NCI-H510A (cell line): ENCODE measurements at places on chromosomes 4 and X.

GRCh38 chrX:101482296-101482695 is 3.0 kb upstream of the ARMCX4 start:
- no peak for DNase-seq

GRCh38 chrX:1361275-1361674 is 24.7 kb downstream of the IL3RA start:
- DNase-seq: no peak

DNA sequence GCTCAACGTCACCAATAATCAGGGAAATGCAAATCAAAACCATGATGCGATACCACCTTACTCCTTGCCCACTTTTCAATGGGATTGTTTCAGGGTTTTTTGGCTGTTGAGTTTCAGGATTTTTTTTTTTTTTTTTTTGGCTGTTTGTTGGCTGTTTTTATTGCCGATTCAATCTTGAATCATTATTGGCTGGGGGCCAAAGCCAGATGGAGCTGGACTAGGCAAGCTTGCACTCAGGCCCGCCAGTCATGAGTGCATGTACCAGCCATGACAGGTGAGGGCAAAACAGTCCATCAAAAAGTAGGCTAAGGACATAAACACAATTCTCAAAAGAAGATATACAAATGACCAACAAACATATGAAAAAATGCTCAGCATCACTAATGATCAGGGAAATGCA is 13.3 kb downstream of the YIPF7 start:
- DNase-seq: no peak

GRCh38 chr4:53532521-53532920 is 58.8 kb downstream of the LNX1 start:
- no peak for DNase-seq

DNA sequence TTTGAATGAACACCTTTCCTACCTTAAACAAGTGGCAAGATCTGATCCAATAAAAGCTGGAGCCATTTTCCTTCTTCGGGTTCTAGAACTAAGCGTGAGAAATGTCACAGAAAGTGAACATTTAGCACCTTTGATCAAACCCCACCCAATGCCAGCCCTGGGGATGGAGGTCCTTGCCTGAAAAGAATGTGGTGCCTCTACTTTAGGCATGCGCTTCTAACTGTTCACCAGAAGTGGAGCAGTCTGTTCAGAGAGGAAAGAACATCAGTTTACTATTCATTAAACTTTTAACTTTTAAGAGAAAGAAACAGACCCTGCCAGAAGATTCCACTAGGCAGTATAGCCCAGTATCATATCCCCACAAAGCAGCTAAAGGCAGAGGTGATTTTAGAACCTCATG is 75.9 kb downstream of the INTS12 start:
- DNase-seq: no peak

DNA sequence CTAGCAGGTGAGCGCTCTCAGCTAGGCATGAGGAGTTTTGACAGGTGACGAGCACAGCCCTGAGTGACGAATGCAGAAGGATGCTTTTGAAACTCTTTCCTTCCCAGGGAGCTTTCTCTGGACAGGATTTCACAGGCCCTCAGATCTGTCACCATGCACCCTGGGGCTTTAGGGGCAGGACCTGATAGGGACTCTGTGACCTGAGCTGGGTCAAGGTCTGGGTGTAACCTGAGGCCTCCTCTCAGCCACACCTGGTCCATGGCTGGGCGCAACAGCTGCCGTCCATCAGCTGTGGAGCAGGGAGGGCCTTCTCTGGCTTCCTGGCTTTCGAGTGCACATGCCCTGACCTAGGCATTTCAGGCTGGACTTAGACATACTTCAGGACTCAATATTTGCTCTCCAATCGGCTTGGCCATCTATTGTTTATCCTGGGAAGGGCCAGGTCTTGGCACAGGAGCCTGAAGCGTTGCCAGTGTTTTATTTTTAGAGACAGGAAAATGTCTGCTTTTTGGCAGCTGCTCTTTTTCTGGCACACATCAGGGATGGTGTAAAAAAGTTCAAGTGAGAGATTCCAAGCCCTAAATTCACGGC is 56.4 kb downstream of the C4orf51 start:
- peak; percentile 56 for DNase-seq

DNA sequence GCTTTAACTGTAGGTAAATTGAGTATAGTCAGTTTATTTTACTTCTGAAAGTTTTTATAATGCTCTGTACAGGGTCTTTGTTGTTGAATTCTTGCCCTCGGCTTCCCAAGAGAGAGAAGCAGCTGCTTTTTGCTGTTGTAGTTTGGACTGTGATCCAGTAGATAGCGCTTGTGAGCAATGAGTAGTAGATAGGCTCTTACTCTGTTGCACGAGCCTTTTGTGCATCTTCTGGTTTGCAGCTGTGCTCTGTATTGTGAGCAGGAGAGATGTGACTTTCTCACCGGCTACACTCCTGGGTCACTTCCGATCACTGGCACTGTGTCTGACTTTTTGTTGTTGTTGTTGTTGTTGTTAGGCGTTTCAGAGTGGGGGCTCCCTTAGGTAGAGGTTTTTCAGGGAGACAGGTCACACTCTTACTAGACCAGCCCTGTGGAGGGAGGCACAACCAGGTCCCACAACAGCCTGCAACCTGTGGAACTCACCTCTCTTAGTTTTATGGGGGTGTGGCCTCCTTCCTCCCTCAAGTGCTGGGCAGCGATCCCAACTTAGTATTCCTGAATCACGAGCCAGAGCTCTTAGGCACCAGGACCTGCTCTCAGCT is 822.1 kb upstream of the GALNTL6 start:
- no peak for DNase-seq

GRCh38 chr4:107492566-107492965 is 227.5 kb downstream of the PAPSS1 start:
- peak; percentile 36 for DNase-seq

- DNase-seq: no peak
These were observed 45.4 kb upstream of the PNPLA4 start for GRCh38 chrX:7972586-7972985.

DNA sequence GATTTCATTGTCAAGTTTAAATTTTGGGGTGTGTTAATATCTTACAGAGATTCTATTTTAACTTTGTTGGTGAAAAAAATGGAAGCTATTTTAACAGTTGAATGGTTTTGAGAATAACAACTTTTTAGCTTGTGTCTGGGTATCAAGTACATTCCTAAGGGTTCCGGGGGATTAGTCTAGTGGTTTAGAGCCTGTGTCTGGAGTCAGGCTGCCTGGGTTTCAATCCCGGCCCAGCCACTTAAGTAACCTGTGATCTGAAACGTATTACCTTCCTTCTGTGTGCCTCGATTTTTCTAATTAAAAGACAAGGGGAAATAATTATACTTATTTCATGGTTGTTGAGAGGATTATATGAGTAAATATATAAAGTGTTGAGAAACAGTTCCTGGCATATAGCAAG is 288.6 kb upstream of the NR3C2 start:
- DNase-seq: no peak

DNA sequence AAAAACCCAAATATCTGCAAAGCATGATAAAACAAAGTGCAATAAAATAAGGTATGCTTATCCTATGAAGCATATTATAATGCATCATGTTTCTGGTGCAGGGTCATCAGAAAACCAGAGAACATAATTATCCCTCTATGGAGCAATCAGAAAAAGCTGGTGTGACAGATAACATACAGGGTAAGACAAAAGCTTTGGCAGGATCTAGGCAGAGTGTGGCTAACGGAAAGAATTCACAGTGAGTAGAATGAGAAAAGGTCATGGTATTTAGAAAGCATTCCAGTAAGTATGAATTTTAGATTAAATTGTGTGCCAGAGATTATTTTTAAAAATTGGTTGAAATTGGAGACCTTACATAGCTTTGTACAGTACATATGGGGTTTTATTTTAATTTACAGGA is 29.0 kb upstream of the UGT2B4 start:
- DNase-seq: no peak

GRCh38 chr4:110905367-110905766 is 282.5 kb upstream of the PITX2 start:
- DNase-seq: no peak

DNA sequence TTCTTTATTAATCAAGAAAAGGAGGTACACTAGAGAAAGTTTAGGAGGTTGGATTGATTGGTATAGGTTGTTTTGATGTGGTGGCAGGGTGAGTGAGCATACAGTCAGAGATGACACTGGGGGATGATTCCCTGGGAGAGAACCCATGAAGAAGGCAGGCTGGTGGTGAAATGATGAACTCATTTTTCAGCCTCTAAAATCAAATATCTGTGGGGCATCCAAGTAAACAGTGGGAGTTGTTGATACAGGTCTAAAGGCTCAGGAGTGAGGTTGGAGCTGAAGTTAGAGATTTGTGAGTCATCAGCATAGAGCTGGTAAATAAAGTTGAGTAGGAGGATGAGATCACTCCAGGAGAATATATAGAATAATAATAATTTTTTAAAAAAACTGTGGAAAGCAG is 10.0 kb upstream of the AP1S2 start:
- DNase-seq: no peak

GRCh38 chr4:17597517-17597916 is 16.9 kb upstream of the MED28 start:
- no peak for DNase-seq

- DNase-seq: no peak
These were observed 22.0 kb upstream of the TRPC3 start for GRCh38 chr4:121973816-121974215.

DNA sequence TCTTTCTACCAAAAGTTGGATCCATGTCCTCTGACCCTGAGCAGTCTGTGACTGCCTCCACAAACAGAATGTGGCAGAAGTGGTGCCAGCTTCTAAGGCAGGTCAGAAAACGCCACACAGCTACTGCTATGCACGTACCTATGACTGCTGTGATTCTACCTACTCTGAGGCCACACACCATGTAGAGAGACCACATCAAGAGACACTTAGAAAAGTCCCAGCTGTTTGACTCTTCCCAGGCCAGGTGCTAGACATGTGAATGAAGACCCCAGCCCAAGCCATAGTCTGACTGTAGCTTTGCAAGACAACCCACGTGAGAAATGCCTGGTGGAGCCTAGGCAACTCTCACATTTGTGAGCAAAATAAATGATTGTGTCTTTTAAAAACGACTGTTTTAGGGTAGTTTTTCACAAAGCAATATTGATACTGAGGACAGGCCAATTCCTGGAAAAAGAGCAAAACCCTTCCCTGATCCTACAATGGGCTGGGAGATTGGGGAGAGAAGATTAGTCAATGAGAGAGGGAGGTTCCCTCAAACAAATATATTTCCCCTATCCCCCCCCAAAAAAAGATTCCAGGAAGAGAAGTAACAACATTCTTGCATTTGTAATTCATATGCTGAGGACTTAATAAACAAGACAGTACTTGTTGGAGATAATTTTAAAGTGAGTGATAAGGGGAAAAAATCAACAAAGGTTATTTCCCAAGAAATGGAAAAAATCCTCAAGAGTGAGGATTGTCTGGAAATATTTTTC is 33.3 kb downstream of the FRYL start:
- no peak for DNase-seq

- DNase-seq: no peak
These were observed 160.0 kb upstream of the SPRY1 start for GRCh38 chr4:123236606-123237005.

DNA sequence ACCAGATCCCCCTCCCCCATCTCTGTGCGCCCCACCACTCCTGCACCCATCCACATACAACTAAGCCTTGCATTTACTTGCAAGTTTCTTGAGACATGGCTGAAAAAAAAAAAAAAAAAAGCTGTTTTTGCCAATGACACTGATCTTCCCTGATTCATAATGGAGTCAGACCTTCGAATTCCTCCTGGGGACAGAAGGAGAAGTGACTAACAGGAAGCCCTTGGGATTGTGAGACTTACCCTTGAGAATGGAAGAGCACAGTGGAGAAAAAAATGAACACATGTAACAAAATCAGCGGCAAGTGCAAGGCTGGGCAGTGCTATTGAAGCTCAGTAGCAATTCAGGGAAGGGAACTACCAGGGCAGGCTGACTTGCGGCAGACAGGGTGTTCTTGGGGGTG is 288.4 kb downstream of the BCOR start:
- DNase-seq: no peak

GRCh38 chr4:3184725-3185124 is 64.2 kb upstream of the MSANTD1 start:
- DNase-seq: no peak

- DNase-seq: no peak
These were observed 69.9 kb upstream of the WDR1 start for GRCh38 chr4:10186228-10187214.
